ENCODE measurements at places on chromosomes 1 and 21.

DNA sequence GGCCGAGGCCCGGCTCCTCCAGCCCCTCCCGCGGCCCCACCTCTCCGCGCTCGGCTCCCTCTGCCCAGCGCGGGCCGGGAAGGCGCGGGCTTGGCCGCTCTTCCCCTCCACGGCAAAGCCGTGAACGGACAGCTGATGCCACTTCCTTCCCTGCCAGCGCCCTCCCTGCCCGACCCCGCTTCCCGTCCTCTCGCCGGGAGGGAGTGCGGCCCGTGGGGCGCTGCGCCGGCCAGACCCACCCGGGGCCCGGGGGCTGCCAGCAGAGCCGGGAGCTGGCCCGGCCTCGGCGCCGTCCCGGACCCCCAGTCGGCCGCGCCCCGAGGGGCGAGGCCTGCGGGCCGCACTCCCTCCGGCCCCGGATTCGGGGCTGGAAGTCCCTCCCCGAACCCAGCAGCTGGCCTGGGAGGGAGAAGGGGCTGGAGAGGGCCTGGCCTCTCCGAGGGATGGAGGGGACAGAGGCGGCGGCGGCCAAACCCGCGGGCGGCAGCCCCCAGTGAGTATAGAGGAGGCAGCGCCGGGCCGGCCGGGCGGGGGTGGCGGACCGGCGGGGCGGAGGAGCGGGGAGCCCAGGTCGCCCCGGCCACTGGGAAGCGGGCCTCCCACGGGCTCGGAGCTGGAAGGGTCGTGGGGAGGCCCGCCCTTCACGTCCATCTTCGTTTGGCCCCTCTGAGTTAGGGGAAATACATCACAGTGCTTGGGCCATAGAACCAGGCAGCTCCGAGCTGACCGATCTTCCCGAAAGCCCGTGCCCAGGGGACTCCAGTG is at the start of gene KIAA1614:
Gene KIAA1614 (plus strand): TSS at position 97 of the 765 bp plus-strand sequence. CDS start 347 bp downstream, at position 444.
- peak within 1 kb of the TSS; percentile 88 for H3K4me3 ChIP-seq
- peaks cover 38% of the 10 kb centered on the region for H3K4me1 ChIP-seq
- peak within 1 kb of the TSS; percentile 43 for H3K27ac ChIP-seq
- DNase-seq, result no peak

DNA sequence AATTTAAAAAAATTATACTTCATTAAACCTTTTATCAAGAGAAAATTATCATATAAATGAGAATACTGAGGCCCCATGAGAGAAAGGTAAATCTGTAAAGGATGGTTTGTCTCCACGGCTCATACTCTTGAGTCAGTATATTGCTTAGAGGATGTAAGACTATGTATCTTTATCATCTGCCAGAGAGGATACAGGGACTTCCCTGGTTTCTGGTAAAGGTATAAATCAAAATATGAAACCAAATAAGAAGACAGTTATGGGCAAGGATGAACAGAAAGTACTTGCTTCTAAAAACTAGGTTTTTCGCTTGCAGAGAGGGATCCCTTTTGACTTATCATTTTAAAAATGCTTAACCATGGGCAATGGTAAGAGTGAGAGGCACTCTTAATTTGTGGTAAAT is 112.4 kb downstream of the POU2F1 start:
- peaks cover 14% of the 10 kb centered on the region for H3K36me3 ChIP-seq
- H3K4me3 ChIP-seq, result no peak overlapping the region
- no peak for DNase-seq
- no peak overlapping the region for H3K27ac ChIP-seq

DNA sequence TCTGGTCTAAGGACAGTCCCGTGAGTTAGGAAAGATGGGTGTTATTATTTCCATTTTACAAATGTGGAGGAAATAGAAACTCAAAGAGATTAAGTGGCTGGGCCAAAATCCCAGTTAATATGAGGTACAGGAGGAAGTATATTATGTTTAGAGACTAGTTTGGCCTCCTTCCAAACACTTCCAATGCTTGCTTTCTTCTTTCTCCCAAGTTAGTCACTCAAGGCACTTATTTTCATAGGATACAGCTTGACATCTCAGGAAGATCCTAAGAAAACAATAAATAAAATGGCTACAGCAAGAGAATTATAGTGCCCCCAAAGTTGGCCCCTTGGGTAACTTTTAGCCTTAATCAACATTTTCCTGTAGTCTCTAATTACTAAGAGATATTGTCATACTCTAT is 47.5 kb upstream of the IPO9 start:
- H3K27ac ChIP-seq, result no peak overlapping the region
- H3K27me3 ChIP-seq, result no peaks in the 10 kb centered on the region
- DNase-seq, result no peak
- H3K4me3 ChIP-seq, result no peak overlapping the region

- H3K4me1 ChIP-seq, result peaks cover 56% of the 10 kb centered on the region
- DNase-seq, result no peak
- H3K27me3 ChIP-seq, result no peaks in the 10 kb centered on the region
- peaks cover 11% of the 10 kb centered on the region for H3K36me3 ChIP-seq
- H3K4me3 ChIP-seq, result peak overlapping the region; percentile 92
- peak overlapping the region; percentile 98 for H3K27ac ChIP-seq
Observed at GRCh38 chr21:29299916-29300806, 1.4 kb downstream of the BACH1 start.

- H3K27me3 ChIP-seq, result peaks cover 34% of the 10 kb centered on the region
- peaks cover 8% of the 10 kb centered on the region for H3K4me1 ChIP-seq
- H3K27ac ChIP-seq, result no peak overlapping the region
- peak overlapping the region; percentile 91 for H3K4me3 ChIP-seq
- no peaks in the 10 kb centered on the region for H3K36me3 ChIP-seq
Observed at GRCh38 chr1:228378090-228378872, 28.4 kb downstream of the TRIM11 start.

Data from neural crest cell (in vitro differentiated cells).